NCI-H774 (cell line): ENCODE measurements at places on chromosomes 16 and 17.

DNA sequence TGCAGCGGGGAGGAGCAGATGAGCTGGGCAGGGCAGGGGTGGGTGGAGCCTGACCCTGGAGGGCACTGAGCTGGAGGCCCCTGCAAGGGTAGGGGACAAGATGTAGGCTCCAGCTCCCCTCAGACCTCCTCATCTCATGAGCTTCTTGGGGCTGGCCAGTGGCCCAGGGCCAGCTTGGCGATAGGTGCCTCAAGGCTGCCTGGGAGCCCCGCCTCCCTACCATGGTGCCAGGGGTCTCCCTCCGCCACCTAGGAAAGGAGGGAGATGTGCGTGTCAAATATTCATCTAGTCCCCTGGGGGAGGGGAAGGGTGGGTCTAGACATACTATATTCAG lies 3.9 kb downstream of the HIRIP3 start:
- no peak for DNase-seq

DNA sequence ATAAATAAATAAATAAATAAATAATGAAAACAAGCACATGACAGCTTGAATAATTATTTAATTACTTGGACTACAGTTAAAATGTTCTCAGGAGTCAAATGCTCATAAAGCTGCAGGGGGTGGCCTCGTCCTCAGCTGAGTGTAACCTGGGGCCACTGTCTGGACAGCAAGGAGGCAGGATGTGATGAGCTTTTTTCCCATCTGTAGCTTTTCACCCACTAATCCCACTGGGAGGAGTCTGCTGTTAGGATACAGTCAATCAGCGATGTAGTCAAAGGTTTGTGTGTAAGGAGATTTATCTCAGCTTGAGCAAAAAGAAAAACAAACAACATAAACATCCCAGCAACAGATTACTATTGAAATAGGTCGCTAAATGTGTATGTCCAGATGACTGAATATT lies 22.5 kb downstream of the ZCCHC14 start:
- DNase-seq: no peak

- no peak for DNase-seq
These were observed 276.1 kb downstream of the SLC39A11 start for GRCh38 chr17:72816406-72816805.

DNA sequence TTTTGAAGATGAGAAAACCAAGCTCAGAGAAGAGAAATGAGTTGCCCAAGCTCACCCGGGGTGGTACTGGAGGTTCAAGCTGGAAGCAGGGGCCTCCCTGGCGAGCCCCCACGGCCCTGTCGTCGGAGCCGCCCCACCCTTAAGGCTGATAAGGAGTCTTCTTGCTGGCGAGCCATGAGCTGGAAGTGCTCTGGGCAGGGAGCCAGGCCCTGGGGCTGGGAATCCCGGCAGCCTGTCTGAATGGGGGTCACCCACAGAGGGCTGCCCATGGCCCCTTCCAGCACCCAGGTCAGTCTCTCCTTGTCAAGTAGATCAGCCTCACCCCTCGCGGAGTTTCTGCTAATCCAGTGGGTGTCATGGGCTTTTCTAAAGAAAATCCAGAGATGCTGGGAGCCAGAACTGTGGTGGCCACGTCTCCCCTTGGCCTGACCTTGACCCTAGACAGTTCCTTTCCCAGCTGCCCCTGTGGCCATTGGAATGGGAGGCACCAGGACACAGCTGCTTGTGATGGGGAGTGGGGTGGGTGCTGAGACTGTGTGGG lies 1.2 kb upstream of the P2RX1 start:
- no peak for DNase-seq

DNA sequence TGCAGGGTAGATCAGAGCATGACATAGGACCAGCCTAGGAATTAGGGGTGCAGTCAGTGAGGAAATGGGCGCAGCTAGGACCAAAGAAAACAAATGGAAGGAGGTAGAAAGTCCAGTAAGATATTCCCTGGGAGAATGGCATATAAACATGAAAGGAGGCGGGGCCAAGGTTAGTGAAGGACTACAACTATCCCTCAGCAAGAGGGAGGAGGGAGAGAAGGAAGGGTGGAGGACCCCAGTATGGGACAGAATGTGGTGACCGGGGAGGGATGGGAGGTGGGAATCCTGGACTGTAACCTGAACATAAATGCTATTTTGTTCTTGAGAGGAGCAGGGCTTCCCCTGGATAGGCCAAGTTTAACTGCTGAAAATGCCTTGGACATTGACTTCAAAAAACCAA lies 22.8 kb downstream of the ITGB3 start:
- DNase-seq: no peak

- no peak for DNase-seq
These were observed 7.4 kb downstream of the HS3ST3A1 start for GRCh38 chr17:13594310-13594709.

- DNase-seq: no peak
These were observed 23.9 kb downstream of the TMEM11 start for GRCh38 chr17:21190078-21190477.

DNA sequence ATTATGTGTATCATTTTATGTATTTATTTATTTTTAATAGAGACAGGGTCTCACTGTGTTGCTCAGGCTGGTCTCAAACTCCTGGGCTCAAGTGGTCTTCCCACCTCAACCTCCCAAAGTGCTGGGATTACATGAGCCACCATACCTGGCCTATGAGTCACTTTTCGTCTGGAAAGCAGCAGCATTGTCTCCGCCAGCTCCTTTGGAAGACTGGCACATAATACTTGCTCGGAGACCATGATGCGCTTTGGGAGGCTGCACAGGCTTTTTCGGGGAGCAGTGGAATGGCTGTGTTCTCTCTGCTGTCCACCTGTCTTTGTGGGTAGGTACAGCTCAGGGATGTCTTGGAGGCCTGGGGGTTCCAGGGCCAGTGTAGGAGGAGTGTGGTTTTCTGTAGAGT lies 102.2 kb downstream of the AATF start:
- no peak for DNase-seq

GRCh38 chr17:17946093-17946492 lies 26.1 kb downstream of the TOM1L2 start:
- no peak for DNase-seq

DNA sequence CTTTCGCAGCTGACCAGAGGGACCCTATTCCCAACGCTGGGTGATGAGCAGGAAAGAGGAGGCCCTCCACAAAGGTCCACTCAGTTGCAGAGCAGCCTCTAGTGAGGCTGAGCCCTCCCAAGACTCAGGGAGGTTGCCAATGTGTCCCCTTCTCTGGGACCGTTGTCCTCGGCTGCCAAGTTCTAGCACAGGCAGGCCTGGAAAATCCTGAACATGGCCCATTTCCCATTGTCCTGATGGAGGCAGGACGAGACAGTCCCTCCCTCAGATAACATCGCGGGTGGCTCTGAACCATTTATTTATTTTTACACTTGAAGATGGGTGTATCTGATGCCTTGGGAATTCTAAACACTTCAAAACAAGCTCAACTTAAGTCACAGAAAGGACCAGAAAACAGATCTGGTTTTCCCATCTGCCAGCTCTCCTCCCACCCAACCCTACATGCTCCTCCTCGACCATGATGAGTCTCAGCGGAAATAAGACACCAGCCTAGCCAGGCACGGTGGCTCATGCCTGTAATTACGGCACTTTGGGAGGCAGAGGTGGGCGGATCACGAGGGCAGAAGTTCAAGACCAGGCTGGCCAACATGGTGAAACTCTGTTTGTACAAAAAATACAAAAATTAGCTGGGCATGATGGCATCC lies 12.8 kb downstream of the CDIP1 start:
- no peak for DNase-seq
